Tibial artery (tissue), 4 donors: ENCODE measurements at places on chromosomes 2 and 18.

- H3K4me3 ChIP-seq: no peak overlapping the region
- H3K4me1 ChIP-seq: peaks cover 65% of the 10 kb centered on the region
- DNase-seq: no peak
- H3K27ac ChIP-seq: peak overlapping the region; percentile 32
These were observed 110.5 kb downstream of the DYSF start for GRCh38 chr2:71563872-71564271.

DNA sequence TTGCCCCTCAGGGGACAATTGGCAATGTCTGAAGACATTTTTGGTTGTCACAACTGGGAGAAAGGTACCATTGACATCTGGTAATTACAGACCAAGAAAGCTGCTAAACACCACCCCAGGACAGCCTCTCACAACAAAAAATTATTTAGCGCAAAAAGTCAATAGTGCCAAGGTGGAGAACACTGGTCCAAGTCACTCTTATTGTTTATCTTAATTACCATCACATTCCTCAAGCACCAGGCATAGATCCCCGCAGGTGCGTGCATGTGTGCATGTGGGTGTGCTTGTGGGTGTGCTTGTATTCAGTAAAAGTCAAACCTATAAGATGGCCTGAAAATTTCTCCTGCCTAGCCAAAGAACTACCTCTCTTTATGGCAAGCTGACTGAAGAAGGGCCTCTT is 74.9 kb upstream of the WDR75 start:
- H3K36me3 ChIP-seq: no peaks in the 10 kb centered on the region
- no peak for DNase-seq

- H3K27ac ChIP-seq: no peak overlapping the region
- DNase-seq: no peak
- no peaks in the 10 kb centered on the region for H3K36me3 ChIP-seq
- no peaks in the 10 kb centered on the region for H3K4me1 ChIP-seq
- no peaks in the 10 kb centered on the region for H3K27me3 ChIP-seq
- H3K4me3 ChIP-seq: no peak overlapping the region
These were observed 11.8 kb downstream of the GULP1 start for GRCh38 chr2:188303363-188304031.

DNA sequence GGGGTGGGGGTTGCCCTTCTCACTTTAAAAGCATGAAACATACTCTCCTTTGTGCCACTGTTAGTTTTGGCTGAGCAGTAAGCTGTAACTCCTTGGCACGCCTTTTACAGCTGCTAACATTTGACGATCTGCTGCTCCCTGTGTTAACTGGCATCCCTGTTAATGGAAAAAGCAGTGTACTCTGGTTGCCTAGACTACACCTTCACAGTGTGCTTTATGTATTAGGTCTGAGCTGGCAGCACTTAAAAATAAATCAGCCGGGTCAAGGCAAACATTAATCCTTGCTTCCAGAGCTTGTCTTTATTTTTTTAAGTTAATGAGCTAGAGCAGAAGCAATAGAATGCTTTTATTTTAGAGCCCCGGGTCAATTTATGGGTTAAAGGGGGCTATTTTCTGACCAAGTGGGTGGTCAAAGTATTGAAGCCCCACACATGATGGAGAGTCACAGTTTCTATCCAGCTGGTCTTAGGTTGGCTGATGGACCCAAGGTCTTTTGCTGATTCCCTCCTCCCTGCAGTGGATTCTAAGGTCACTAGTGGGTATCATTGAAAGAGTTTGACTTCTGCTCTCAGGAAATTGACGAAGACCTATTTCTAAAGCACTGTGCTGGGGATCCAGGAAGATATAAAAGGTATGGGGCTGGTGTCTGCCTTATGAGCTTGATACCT is 54.5 kb downstream of the CFAP221 start:
- no peaks in the 10 kb centered on the region for H3K4me1 ChIP-seq
- no peak overlapping the region for H3K4me3 ChIP-seq
- no peaks in the 10 kb centered on the region for H3K27me3 ChIP-seq
- no peaks in the 10 kb centered on the region for H3K36me3 ChIP-seq
- no peak overlapping the region for H3K27ac ChIP-seq

DNA sequence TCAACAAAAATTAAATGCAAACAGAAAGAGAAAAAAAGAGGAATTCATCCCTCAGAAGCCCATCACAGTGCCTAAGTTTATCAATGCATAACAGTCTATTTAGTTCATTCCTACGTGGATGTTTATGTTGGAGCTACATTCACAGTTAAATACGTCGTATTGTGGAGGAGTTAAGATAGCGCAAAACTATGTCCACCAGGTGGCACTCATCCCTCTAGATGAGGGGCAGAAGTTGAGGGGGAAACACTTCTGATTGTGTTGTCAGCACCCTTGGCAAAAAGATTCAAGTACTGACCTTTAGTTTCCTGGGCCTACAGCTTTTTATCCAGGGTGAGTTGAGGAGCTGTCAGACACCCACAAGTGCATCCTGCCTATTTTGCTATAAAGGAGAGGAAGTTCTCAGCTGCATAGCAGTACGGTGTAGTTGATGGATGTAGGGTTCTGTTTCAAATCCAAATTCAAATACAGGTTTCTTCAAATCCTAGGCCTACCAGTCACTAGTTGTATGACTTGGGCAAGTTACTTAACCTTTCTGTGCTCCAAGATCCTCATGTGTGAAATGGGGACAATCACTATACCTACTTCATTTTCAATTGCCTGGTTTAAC is 26.8 kb upstream of the MYO1B start:
- no peak overlapping the region for H3K4me3 ChIP-seq
- H3K27ac ChIP-seq: no peak overlapping the region
- no peaks in the 10 kb centered on the region for H3K27me3 ChIP-seq
- no peak for DNase-seq
- peaks cover 12% of the 10 kb centered on the region for H3K4me1 ChIP-seq

- H3K4me1 ChIP-seq: no peaks in the 10 kb centered on the region
- H3K27ac ChIP-seq: no peak overlapping the region
- DNase-seq: peak; percentile 23
- H3K27me3 ChIP-seq: no peaks in the 10 kb centered on the region
- H3K36me3 ChIP-seq: no peaks in the 10 kb centered on the region
These were observed 38.2 kb upstream of the PXDN start for GRCh38 chr2:1782514-1782913.

GRCh38 chr2:74812787-74813590 is 20.9 kb upstream of the HK2 start:
- H3K36me3 ChIP-seq: no peaks in the 10 kb centered on the region
- H3K4me1 ChIP-seq: no peaks in the 10 kb centered on the region
- no peak overlapping the region for H3K4me3 ChIP-seq
- H3K27me3 ChIP-seq: no peaks in the 10 kb centered on the region

DNA sequence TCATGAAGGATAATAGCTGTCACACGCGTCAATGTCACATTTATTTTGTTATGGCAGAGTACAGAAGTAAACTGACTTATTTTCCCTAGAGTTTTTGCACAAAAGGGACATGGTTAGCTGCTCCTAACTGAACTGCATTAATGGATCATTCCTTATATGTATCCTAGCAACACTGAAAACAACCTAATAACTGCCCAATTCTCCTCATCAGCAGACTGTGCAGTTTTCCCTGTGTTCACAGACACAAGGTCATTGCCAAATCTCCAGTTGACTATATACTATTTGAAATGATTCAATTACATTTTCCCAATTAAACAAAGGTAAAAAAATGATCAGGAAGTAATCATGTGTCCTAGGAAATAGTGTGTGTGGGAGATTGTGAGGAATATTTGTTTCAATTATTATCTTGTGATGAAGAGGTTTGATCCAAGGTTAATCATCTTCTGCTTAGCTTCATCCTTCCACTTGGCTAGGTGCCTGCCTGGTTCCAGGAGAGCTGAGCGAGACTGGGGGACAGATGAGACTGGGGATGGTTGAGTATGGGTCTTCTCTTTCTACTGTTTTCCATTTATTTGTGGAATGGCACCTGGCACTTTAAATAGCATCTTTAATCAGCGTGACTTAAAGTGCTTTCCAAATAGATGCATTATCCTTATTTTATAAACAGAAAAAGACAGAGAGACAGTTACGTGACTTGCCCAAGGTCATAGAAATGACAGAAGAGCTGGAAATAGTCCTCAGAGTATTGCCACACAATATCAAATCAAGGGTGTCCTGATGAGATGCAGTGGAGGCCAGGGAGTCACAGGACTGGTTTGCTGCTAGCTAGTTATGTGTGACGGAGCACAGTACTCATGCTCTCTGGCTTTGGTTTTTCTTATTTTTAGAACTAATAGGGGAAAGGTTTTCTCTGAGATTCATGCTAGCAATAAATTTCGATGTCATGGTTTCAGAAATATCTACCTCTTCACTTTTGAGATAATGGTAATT is 335.6 kb downstream of the PIK3C3 start:
- no peaks in the 10 kb centered on the region for H3K4me1 ChIP-seq
- no peaks in the 10 kb centered on the region for H3K36me3 ChIP-seq
- DNase-seq: no peak
- no peaks in the 10 kb centered on the region for H3K27me3 ChIP-seq
- no peak overlapping the region for H3K27ac ChIP-seq

GRCh38 chr2:202605174-202605573 is 29.6 kb upstream of the FAM117B start:
- peaks cover 5% of the 10 kb centered on the region for H3K4me1 ChIP-seq
- no peak overlapping the region for H3K4me3 ChIP-seq
- H3K27ac ChIP-seq: no peak overlapping the region
- DNase-seq: no peak
- H3K36me3 ChIP-seq: no peaks in the 10 kb centered on the region

DNA sequence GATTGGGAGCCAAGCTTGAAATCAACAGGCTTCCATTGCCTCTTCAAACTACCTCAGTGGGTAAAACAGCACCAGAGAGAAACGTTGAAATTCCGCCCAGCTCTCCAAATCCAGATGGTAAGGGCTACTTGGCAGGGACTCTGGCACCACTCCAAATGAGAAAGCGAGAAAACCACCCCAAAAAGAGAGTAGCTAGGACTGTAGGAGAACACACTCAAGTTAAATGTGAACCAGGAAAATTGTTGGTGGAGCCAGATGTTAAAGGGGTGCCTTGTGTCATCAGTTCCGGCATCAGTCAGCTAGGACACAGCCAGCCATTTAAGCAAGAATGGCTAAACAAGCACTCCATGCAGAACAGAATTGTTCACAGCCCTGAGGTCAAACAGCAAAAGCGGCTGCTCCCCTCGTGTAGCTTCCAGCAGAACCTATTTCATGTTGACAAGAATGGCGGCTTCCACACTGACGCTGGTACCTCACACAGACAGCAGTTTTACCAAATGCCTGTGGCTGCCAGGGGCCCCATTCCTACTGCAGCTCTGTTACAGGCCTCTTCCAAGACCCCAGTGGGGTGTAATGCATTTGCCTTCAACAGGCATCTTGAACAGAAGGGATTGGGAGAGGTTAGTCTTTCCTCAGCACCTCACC is 167.3 kb downstream of the ASXL3 start:
- H3K36me3 ChIP-seq: peaks cover 25% of the 10 kb centered on the region
- H3K4me3 ChIP-seq: no peak overlapping the region
- no peak overlapping the region for H3K27ac ChIP-seq
- DNase-seq: no peak
- no peaks in the 10 kb centered on the region for H3K27me3 ChIP-seq

- H3K4me1 ChIP-seq: peaks cover 3% of the 10 kb centered on the region
- H3K27me3 ChIP-seq: no peaks in the 10 kb centered on the region
These were observed 258.9 kb upstream of the TNP1 start for GRCh38 chr2:217118559-217119284.

DNA sequence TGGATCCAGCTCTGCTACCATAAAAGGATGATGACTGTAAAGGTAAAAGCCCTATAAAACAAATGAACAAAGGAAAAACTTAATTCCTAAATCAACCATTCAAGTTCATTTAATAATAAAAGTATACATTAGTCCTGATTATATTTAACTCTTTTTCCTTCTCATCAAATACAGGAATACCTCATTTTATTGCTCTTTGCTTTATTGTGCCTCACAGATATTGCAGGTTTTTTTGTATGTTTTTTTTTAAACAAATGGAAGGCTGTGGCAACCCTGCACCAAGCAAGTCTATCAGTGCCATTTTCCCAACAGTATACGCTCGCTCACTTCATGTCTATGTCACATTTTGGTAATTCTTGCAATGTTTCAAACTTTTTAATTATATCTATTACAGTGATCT is 38.2 kb downstream of the USP37 start:
- DNase-seq: no peak
- no peak overlapping the region for H3K27ac ChIP-seq
- H3K27me3 ChIP-seq: no peaks in the 10 kb centered on the region
- H3K36me3 ChIP-seq: peaks cover 94% of the 10 kb centered on the region
- H3K4me3 ChIP-seq: no peak overlapping the region

DNA sequence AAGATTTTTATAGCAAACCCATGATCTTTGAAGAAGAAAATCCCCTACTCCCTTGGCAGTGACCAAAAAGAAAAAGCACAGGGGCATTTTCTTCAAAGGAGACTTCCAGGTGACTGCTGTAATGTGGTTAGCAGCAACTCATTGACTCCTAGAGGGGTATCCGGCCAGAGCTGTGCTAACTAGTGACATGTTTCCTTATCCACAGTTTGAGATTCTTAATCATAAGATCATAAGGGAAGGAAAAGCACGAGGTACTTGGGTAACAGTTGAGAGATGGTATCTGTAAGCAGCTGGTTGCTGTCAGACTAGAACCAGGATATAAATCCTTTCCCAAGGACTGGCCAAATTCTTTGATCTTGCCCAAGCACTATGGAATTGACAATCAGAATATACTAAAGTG is 124.7 kb downstream of the MREG start:
- DNase-seq: no peak
- H3K27ac ChIP-seq: peak overlapping the region; percentile 40
- H3K4me1 ChIP-seq: peaks cover 18% of the 10 kb centered on the region
- H3K27me3 ChIP-seq: no peaks in the 10 kb centered on the region

DNA sequence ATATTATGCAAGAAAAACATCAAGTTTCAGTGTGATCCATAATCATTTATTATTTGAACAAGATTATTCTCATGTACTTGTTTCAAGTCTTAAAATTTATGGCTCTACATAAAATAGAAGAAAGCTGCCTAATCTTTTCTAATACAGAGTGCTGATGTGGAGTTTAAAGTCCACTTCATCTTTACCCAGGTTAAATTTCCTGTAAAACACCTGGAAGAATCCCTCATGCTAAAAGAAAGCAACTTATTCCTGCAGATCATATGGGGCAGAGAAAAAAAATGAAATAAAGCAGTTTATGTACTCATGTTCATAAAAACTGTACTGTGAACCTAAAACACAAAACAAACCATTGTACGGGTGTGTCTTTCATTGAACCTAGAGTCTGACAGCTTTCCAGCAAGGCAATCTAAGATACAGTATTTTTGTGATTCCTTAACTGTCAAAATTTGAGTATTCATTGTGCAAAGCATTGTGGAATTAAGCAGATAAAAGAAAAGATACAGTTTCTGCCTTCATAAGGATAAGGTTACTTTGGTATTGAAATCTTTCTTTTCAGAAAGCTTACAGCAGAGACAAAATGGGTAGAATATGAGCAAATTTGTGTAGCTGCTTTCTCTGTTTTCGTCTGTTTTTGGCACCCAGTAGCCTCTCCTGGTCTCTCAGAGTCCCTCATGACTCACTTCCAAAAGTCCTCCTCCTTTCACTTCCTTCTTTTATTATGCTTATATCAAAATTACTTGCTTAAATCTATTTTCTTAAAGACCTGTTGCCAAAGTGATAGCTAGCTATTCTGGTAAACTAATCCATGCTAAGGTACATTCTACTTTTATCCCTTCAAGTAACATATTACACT is 26.9 kb upstream of the GLS start:
- no peaks in the 10 kb centered on the region for H3K36me3 ChIP-seq
- peaks cover 16% of the 10 kb centered on the region for H3K4me1 ChIP-seq
- no peaks in the 10 kb centered on the region for H3K27me3 ChIP-seq
- H3K27ac ChIP-seq: peak overlapping the region; percentile 37

- no peak overlapping the region for H3K4me3 ChIP-seq
- no peaks in the 10 kb centered on the region for H3K4me1 ChIP-seq
- no peak overlapping the region for H3K27ac ChIP-seq
- H3K36me3 ChIP-seq: no peaks in the 10 kb centered on the region
These were observed 14.9 kb downstream of the RAB6D start for GRCh38 chr2:131349021-131349420.

GRCh38 chr2:173402405-173402974 is 47.8 kb downstream of the CDCA7 start:
- no peak overlapping the region for H3K4me3 ChIP-seq
- DNase-seq: peak; percentile 60
- no peak overlapping the region for H3K27ac ChIP-seq
- no peaks in the 10 kb centered on the region for H3K27me3 ChIP-seq
